ENCODE measurements at places on chromosomes 16 and 17.

GRCh38 chr16:14011001-14011400 lies 60.1 kb upstream of the MRTFB start:
- DNase-seq = no peak

GRCh38 chr16:49121636-49122035 lies 160.0 kb downstream of the CBLN1 start:
- DNase-seq = no peak

- peak; percentile 21 for DNase-seq
Observed at GRCh38 chr17:37147301-37147812, 198.6 kb downstream of the AATF start.

DNA sequence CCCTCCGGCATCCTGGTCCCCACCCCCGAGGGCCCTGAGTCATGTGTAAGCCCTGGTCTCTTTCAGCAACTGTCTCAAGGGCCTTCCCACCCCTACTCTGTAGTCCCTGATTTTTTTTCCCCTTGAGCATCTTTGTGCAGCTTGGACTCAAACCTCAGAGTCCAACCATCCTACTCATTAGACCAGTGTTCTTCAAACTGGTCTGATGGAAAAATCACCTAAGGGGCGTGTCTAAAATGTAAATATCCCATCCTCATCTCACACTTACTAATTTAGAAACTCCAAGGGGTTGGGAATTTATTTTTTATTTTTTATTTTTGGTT lies 624 bp downstream of the G6PC3 start:
- no peak for DNase-seq

DNA sequence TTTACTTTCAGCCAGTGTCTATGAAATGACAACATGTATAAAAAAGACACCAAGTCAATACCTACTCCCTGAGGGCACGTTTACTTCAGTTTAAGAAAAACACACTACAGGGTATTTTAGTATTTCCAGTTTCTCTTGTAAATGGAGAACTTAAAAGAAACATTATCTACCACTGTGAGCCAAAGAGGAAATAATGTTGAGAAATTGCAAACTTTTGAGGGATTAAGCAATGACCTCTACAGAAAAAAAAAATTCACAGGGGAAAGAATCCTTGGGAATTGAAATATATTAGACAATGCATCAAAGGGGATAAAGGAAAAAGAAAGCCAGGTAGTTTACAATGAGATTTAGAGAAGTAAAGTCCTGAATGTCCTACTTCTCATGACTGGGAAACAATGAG lies 126.0 kb downstream of the KCNJ2 start:
- DNase-seq = no peak

DNA sequence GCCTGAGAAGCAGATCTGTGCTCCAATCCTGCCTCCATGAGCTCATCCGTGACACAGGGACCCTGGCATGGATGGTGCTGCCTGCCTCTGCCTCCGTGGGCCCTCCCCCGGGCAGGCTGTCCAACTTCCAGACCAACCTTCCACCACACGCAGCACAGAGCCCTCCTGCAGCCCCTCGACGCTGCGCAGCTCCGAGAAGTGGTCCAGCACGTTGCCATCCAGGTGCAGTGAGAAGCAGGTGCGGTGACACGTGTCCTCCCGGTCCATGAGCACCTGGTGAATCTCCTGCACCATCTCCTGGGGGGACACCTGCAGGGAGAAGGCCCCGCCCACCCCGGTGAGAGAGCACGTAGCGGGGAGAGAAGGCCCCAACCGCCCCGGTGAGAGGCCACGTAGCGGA lies 8.4 kb downstream of the CLUH start:
- DNase-seq = no peak

All from retina (tissue), 1 donor.